ENCODE measurements at places on chromosomes 6 and 20.
A peak's percentile ranks its signal among the peaks of the same experiment; 100 is the strongest.

- no peak for DNase-seq
Observed at GRCh38 chr6:70351461-70351860, 48.6 kb upstream of the COL9A1 start.

GRCh38 chr6:138500867-138501446, 1.7 kb upstream of the NHSL1 start:
- DNase-seq = no peak

GRCh38 chr6:8278562-8278961, 156.8 kb downstream of the SLC35B3 start:
- DNase-seq = no peak

DNA sequence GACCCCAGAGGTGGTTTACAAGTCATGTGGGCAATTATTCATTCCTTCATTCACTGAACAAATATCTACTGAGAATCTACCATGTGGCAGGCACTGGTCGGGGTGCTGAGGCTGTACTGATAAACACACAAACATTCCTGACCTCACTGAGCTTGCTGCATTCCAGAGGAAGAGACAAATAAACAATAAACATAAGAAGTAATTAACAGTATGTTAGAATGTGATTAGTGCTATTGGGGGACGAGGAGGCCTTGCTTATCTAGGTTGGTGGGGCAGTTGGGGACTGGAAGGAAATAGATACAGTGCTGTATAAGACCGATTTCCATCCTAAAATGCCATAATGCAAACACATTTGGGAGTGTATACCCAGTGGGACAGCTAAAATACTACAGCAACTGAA, 44.1 kb downstream of the MAK start:
- DNase-seq = no peak

DNA sequence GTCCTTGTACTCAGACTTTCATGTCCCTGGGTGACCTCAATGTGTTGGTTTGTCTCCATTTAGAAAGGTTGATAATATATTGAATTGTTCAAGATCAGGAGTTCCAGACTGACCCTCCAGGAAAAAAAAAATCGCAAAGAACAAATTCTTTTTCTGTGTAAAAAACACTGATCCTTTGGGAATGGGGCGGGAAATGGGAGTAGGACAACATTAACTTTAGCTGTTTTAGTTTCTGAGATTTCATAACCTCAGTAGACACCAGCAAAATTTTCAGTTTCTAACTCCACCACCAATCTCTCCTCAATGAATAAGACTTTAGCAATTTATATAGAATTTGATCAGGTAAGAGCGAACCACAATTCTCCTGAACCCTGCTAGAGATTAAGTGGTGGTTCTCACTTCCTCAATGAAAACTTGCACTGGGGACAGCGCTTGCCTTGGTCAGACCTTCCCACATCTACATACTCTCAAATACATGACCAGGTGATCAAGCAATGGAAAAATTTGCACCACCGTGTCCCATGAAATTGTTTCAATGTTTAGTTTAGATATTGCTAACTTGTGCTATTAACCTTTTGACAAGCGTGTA, 231.2 kb upstream of the PLN start:
- DNase-seq = no peak

- DNase-seq = peak; percentile 77
Observed at GRCh38 chr6:143806282-143807102, 36.6 kb upstream of the LTV1 start.

DNA sequence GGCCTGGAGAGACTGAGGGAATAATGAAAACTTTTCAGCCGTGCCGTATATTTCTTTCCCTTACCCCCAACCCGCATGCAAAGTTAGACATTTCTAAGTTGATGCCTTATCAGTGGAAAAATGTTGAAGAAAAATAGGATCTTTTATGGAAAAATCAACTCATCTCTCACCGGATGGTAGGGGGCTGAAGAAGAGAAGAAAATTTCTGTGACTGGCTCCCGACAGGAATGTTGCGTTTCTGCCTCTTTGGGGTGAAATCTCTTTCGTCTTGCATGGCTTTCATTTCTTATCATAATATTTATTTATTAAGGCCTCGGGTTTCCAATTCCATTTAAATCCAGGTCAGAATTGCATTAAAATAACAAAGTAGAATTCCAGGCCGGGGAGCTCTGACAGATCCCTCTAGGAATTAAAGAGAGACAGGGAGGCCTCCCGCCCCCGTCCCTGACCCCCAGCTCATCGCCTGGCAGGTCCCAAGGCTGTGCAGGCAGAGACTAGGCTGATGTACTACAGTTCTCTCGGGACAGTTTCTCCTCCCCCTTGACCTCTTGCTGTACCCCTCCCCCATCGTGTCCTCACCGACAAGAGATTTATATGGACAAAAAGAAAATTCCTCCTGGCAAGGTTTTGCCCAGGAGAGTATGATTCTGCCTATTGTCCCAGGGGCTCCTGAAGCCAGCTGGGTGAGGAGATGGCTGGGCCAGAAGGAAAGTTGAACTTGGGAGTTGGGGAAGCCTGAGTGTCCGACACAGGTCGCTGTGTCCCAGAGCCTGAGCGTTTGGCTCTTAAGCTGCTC, 1.3 kb downstream of the SCUBE3 start:
- no peak for DNase-seq

- no peak for DNase-seq
Observed at GRCh38 chr6:6559994-6560570, 28.4 kb upstream of the LY86 start.

DNA sequence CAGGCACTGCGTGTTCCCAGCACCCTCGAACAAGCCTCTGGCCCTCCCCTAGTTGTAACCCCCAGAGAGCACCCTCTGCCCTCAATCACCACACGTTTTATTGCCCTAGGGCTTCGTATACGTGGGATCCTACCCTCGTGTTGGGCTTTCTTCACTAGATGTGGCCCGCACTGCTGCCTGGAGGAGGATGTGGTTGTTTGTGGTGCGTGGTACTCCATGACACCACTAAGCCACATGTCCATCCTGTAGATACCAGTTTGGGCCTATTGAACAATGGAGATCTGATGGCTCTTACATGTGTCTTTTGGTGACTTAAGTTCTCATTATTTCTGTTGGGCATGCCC, 17.0 kb downstream of the SLC2A4RG start:
- no peak for DNase-seq

Data from stimulated activated CD8-positive, alpha-beta memory T cell treated with anti-CD3 and anti-CD28 coated beads, Interleukin-15, amount 100 ng/mL, for 48 hours (primary cell).